ENCODE measurements at places on chromosomes 6 and 20.
A peak's percentile ranks its signal among the peaks of the same experiment; 100 is the strongest.

GRCh38 chr6:152270301-152270925 is 366.7 kb downstream of the SYNE1 start:
- DNase-seq: no peak

- DNase-seq: peak; percentile 86
Measured at GRCh38 chr20:41340327-41341055, at the start of gene LPIN3. Gene LPIN3, plus strand, starts transcription at chr20:41340821. Its CDS starts 4,983 bp downstream, at chr20:41345804.

- DNase-seq: no peak
Measured at GRCh38 chr6:167151648-167152047, 6.1 kb downstream of the GPR31 start.

- no peak for DNase-seq
Measured at GRCh38 chr6:99589290-99589672, 17.4 kb upstream of the PRDM13 start.

DNA sequence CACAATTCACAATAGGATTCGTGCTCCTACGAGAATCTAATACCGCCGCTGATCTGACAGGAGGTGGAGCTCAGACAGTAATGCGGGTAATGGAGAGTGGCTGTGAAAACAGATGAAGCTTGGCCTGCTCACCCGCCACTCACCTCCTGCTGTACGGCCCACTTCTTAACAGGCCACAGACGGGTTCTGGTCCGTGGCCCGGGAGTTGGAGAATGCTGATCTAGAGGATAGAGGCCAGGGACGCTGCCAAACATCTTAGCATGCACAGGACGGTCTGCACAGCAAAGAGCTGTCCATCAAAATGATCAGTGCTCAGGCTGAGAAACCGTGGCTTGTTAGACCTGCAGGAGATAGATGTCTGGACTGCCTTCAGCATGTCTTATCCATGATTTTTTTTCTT is 186.4 kb downstream of the SASH1 start:
- no peak for DNase-seq

- DNase-seq: no peak
Measured at GRCh38 chr6:167995302-167995701, 2.2 kb upstream of the KIF25 start.

- DNase-seq: no peak
Measured at GRCh38 chr6:44674226-44675155, 287.0 kb downstream of the CDC5L start.

GRCh38 chr6:25354078-25354932 is 75.1 kb downstream of the CARMIL1 start:
- peak; percentile 81 for DNase-seq

- DNase-seq: no peak
Measured at GRCh38 chr20:64083804-64084684, at the start of gene LKAAEAR1. Gene LKAAEAR1, minus strand, starts transcription at chr20:64084398. Its CDS starts 179 bp downstream, at chr20:64084219.

GRCh38 chr20:64116541-64117431 is 9.4 kb upstream of the NPBWR2 start:
- DNase-seq: no peak

GRCh38 chr6:106167096-106167814 is 81.1 kb downstream of the PRDM1 start:
- DNase-seq: no peak

- no peak for DNase-seq
Measured at GRCh38 chr6:2429032-2429431, 183.6 kb upstream of the GMDS start.

DNA sequence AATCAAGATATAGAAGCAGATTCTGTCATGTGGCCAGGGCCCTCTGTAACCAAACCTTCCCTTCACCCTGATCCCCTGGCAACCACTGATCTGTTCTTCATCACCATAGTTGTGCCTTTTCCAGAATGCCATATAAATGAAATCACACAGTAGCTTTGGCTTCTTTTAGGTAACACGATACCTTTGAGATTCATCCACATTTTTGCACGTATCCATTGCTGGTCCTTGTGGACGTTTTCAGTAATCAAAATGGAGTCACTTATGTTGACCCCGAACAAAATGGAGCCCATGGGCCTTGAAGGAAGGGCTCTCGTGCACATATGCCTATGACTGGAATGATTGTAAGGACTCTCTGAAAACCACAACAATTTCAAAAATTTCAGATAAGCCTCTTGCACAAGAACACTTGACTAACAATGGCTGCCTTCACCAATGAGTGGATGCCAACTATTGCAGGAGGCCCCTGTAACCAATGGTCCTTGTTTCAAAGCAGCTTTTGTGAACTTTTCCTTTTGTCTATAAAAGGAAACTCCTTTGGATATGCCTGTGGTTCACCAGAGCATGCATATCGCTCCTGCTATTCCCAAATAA is 84.3 kb upstream of the RALY start:
- no peak for DNase-seq

- no peak for DNase-seq
Measured at GRCh38 chr20:47888351-47888750, 103.1 kb upstream of the SULF2 start.

- no peak for DNase-seq
Measured at GRCh38 chr20:24747881-24748595, 201.0 kb upstream of the CST7 start.

GRCh38 chr6:4928426-4928825 is 75.4 kb downstream of the RPP40 start:
- DNase-seq: no peak

DNA sequence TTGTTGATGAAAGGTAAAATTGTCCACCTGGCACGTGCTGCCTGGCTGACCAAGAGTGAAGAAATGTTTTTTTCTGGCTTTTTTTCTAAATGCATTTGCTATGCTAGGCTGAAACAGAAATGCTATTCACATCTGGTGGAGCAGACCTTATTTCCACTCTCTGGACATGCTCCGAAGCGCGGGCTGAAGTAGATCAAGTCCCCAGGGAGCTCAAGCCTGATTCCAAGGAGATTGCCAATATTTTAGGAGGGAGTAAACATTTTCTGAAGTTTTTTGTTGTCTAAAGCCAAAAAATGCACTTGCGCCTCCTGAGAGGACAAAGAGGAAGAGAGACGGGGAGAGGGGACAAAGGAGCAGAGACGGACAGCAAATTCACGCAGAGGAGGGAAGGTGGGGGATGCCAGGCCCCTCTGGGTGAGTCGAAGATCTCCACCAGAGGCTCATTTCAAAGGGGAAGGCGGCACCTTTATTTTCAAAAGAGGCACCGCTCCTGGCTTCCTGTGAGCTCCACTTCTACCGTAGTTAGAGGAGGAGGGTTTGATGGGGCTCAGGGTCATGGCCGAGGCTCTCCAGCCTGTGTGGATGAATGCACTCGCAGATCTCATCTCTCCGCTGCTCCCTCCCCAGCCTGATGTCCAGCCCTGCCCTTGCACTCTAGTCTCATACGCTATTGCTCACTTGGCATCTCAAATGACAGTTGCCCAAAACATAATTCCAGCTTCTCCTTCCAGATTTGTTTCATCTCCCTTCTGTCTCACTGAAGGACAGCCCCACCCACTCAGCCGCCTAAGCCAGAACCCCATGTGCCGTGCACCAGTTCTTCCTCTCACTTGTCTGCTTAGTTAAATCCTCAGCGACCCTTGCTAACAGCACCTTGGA is 23.1 kb upstream of the SMOC2 start:
- peak; percentile 26 for DNase-seq

DNA sequence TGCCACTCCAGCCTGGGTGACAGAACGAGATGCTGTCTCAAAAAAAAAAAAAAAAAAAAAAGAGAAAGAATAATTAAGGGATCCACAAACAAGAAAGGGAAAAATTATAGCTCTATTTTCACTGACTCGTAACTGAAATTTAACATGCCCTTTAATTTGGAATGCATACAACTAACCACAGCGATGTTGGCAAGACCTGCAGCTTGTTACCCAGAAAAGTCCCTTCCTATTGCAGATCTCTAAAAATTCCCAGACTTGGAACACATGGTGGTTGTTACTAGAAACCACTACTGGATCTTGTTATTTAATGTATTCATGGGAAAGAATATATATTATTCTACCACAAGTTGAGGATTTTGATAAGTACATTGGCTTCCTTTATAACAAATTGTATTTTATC is 27.8 kb upstream of the SMIM28 start:
- no peak for DNase-seq

DNA sequence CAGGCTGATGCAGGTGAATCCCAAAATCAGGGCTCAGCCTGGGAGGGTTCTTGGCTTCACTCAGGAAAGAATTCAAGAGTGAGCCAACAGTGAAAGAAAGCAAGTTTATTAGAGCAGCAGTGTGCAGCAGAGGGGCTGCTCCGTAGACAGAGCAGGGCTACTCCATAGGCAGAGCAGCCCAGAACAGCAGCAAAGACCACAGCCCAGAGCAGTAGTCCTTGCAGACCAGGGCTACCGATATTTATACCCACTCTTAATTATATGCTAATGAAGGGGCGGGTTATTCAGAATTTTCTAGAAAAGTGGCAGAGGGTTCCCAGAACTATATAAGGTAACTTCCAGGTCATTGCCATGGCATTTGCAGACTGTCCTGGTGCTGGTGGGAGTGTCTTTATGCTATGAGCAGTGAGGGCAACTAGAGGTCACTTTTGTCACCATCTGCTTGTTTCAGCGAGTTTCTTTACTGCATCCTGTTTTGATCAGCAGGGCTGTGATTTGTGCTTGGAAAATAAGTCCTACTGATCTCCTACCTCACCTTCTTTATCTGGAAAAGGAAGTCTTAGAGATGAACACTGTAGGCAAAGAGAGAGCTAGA is 39.8 kb upstream of the PTPN1 start:
- no peak for DNase-seq

GRCh38 chr20:21099751-21100577 is 6.2 kb downstream of the LINC00237 start:
- no peak for DNase-seq

DNA sequence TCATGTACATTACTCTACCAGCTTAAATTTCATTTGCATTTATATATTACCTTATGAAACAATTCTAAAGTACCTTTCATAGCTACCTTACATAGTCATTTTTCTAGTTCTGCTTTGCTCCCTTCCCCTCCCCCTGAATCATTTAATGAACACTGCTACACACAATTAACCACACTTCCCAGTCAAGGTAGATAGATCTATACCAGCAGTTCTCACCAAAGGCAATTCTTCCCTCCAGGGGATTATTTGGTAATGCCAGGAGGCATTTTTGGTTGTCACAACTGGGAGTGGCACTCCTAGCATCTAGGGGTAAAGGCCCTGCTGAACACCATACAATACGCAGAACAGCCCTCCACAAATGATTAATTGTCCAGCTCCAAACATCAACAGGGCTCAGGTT is 143.9 kb upstream of the SHLD1 start:
- no peak for DNase-seq

- no peak for DNase-seq
Measured at GRCh38 chr6:35174501-35174900, 33.4 kb upstream of the TCP11 start.

DNA sequence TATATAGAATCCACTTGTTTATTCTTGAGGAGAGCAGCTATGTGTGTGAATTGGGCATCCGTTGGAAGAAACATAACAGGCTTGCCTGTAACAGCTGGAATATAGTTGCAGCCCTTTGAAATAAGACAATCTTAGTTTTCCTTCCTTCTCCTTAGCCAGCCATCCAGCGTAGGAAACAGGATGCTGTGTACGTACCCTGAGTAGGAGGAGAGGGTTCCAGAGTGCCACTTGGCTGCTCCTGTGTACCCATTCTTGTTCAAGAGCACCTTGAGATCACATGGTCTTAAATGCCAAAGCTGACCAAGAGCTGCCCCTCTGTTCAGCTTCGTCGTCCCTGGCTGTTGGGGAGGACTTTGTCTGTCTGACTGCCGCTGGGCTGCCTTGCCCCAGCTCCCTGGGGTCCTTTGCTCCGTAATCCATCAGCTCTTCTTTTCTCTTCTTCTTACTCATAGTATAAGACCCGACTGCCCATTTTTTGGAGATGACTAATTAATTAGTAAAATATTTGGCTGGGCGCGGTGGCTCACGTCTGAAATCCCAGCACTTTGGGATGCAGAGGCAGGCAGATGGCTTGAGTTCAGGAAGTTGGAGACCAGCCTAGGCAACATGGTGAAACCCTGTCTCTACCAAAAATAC is 49.0 kb downstream of the RREB1 start:
- no peak for DNase-seq
